ENCODE measurements at places on chromosomes 5 and 9.

DNA sequence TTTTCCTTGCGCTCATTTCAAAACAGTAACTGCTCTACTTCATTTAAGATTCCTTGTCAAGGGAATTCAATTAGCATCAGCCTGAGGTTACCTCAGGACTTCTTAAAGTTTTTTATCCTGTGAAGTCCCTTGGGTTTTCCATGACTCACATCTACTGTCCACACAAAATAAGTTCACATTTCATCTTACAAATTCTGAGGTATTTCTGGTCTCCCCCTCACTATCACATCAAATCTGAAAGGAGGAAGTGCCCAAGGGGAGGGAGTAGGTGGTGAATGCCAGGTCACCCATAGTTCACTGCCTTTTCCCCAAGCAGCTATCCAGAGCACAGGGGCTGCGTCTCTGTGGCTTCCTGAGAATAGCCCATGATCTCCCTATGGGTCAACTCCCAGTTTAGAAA lies 227.1 kb upstream of the NREP start:
- DNase-seq, result no peak

- DNase-seq, result no peak
Measured at GRCh38 chr5:135131801-135132680, 98.0 kb upstream of the PITX1 start.

- peak; percentile 2 for DNase-seq
Measured at GRCh38 chr9:7536310-7536939, 263.2 kb downstream of the DMAC1 start.

- DNase-seq, result no peak
Measured at GRCh38 chr5:140189977-140190871, 15.2 kb downstream of the CYSTM1 start.

DNA sequence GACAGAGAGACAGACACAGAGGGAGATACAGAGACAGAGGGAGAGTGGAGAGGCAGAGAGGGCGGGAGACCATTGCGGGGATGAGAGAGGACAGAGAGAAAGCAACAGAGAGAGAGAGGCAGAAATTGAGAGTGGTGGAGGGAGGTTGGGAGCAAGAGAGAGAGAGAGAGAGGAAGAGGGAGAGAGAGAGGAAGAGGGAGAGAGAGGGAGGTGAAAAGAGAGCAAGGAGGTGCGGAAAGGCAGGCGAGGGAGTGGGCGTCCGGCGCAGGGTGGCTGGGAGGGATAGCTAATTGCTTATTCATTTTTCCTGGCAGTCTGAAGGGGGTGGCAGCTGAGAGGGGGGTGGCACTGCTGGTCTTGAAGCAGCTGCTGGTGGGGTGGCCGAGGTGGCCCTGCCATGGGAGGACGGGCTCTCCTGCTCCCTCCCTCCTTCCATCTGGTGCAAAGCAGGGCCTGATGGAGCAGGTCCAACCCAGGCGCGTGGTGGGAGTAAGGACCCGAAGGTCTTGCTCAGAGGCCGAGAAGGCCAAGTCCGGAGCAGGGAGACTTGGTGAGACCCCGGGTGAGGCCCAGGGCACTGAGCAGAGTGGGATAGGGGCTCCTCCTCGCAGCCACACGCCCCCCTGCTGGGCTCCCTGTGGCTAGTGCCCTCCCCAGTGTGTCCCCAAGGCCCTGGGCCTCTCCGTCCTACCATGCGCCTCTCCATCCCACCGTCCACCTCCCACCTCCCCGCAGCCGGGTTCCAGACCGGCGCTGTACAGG lies 25.3 kb upstream of the RNU6ATAC start:
- DNase-seq, result no peak

DNA sequence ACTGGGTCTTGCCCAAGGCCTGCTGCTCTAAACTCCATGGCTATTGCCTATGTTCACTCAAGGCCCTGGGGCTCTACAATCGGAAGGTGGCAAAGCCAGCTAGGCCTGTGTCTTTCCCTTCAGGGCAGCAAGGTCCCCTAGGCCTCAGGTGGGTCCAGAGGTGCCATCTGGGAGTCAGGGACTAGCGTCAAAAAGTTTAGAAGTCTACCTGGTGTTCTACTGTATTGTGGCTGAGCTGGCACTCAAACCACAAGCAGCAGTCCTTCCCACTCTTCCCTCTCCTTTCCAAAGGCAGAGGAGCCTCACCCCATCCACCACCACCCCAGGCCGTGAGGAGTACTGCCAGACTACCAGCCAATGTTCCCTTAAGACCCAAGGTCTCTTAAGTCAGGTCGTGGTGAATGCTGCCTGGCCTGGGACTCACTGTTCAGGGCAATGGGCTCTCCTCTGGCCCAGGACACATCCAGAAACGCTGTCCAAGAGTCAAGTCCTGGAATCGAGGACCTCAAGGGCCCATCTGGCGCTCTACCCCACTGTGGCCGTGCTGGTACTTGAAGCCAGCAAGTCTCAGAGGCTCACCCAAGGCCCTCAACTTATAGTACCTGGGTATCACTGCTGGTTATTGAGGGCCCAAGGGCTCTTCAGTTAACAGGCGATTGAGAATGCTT lies 13.0 kb upstream of the SARDH start:
- no peak for DNase-seq

GRCh38 chr9:35035851-35036701 lies 36.3 kb downstream of the VCP start:
- peak; percentile 34 for DNase-seq

DNA sequence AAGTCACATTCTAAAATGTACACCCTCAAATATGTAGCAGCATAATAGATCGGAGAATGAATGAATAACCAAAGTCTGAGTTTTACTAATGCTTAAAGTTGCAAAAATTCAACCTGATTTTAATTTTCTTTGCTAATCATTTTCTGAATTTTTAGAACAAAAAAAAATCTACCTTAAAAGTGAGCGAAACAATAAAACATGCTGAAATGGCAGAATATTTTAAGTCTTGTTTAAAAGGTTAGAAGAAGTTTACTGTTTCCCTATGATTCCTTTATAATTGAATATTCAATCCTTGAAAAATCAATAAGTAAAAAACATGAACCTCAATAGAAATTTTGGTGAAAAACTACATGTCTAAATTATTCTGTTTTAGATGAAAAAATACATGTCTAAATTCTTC lies 27.1 kb upstream of the ZNF462 start:
- no peak for DNase-seq

GRCh38 chr5:146047396-146047795 lies 58.0 kb downstream of the PLAC8L1 start:
- DNase-seq, result no peak

DNA sequence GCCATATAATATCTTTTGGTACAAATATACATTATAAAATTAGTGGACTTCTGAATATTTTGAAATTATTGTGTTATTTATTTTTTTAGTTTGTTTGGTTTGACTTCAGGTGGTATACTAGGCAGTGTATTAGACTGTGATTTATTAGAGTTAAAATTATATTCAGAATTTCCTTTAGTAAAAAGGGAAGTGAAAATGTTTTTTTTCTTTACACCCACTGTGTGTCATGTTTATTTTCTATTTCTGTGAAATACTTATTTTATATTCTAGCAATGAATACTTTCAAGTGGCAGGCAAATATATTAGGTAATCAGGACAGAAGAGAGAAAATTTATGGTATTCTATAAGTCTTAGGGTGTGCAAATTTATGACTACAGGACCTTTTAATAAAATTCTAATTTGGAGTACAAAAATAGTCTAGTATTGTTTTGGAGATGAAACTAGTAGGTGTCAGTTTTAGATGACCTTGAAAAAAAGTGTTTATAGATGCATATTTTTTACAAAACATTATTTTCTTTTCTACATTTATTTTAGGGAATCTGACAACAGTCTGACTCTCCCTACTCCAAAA lies 8.8 kb downstream of the CSNK1G3 start:
- no peak for DNase-seq

DNA sequence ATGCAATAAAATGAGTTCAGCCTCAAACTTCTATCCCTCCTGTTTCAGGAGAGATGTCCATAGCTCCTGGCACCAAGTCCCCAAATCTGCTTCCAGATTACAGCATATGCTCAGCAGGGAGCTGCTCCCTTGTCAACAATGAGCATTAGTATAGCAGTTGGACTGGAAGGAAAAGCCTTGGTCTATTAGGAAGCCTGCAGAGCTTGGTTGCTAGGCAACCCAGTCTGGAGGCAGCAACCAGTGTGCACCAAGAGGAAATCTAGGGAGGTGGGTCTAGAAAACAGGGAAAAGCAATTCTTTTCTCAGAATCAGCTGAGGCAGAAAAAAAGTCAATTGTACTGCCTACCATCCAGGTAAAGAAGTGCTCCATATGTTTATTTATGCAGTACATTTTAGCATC lies 229.5 kb upstream of the NMUR2 start:
- DNase-seq, result no peak

- DNase-seq, result no peak
Measured at GRCh38 chr5:54136516-54137440, 173.6 kb downstream of the ARL15 start.

DNA sequence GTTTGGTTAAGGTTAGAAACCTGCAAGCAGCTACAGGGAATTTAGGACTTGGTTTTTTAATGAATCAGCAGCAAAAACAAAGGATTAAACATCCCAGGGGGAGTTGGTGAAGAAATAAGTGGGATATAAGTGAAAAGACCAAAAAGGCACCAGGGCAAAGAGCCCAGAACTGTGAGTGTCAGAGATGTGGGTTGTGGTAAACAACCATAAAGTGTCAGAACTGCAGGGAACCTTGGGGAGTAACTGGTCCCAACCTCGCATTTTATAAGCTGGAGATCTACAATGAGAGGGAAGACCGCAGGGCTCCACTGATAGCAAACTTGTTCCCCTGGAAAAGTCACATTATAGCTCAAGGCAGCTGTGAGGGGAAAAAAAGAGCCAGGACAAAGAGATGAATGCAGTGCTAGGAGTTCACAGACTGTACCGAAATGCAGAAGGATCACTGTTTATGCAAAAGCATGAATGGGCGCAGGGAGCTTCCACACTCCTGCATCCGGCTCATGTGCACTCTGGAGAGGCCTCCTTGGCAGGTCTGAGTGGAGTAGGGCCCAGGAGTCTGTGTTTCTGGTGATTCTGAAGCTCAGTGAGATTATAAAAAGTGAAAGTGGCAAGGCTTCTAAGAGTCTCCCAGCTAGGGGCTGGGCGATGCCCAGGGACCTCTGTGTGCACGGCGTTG lies 156.3 kb downstream of the GOLPH3 start:
- DNase-seq, result no peak

- DNase-seq, result no peak
Measured at GRCh38 chr9:16171911-16172310, 619.1 kb downstream of the CCDC171 start.

DNA sequence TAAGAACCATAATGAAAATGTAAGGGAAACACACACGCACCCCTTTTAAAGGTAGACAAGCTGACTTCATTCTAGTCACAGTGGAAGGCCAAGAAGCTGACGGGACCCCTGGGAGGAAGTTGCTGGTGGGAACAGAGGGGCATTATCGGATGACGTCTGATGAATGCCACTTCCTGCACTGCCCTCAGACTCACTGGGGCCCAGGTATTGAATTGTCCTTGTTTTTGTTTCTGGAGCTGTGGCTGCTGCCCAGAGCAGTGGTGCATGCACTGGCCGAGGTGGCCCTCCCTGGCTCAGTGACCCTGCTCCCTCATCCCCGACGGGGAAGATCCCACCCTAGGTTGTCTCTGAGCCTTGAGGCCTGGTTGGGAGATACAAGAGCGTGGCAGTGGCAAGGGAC lies 15.3 kb upstream of the RPL26L1 start:
- no peak for DNase-seq
